ENCODE measurements at places on chromosomes 2 and 18.

DNA sequence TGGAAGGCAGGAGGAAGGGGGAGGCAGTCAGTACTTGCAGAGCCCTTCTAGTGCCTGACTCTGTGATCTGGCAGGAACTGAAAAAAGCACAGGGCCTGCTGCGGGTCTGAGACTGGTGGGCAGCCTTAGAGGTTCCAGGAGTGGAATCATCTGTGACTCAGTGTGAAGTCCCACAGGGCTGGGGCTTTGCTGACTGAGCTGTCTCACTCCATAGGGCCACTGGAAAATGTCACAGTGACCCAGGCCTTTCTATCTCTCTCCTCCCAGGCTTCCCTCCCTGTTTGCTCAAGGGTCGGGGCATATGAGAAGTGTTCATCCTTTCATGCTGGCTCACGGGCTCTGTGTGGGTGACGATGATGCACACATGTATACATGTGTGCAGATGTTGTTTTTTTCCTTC is 47.1 kb upstream of the ZFP36L2 start:
- DNase-seq: no peak

DNA sequence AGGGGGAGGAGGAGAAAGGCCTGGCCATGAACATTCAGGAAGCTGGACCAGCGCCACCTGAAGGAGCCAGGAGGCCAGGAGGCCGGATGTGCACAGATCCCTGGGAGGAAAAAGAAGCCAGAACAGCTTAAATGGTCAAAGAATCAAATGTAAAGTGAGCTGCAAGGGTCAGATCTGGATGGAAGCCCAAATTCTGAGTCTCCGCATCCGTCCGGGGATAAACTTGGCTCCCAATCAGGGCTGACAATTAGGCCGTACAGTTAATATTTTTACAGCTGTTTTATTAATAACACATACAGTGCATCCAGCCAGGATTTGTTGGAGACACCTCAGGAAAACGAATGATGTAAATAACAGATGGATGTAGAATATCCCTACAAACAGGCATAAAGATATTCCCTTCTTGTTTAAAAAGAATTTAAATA is 495.1 kb upstream of the TCF4 start:
- DNase-seq: no peak

DNA sequence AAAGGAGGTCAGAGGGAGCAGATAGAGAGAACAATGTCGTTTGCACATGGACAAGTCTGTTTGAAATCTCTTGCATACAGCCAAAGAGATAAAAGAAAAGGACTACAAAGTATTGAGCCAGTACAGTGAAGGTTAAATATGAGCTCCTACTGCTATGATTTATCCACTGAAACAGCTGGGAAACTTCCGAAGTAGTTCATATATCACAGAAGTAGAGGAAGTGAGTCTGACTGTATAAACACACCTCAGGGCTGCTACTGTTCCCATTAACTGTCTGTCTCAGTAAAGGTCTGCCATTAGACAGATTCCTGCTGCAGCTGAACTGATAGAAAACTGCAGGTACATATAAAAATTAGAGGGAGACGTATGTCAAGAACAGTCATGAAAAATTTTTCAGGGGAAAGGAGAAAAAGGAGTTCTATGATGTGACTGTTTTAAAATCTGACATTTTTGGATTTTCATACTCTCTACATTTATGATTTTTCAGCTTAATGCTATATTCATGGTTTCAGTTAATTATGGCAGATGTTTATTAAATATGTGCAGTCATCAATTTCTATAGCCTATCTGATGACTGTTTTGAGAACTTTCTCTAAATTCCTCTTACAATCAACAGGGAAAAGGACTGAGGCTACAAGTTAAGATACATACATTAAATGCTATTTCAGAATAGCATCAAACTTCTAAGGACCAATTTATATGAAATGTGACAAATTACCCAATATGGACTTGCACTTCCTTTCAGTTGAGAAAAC is 364.7 kb downstream of the ERBB4 start:
- no peak for DNase-seq

DNA sequence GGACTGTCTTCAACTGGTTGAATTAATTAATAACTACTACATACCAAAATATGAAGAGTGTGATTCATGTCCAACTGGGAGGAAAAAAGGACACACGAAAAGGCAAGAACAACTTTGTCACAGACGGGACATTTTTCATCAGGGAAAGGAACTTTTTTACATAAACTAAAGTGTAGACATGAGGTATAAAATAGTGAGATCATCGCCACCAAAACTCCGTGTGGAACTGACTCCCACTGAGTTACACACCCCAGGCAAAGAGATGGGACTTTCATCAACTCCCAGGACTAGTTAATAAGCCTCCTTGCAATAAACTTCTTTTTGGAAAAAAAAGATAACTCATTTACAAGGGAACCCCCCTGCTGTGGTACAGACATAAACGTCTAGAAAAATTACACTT is 12.9 kb upstream of the NMI start:
- DNase-seq: no peak

DNA sequence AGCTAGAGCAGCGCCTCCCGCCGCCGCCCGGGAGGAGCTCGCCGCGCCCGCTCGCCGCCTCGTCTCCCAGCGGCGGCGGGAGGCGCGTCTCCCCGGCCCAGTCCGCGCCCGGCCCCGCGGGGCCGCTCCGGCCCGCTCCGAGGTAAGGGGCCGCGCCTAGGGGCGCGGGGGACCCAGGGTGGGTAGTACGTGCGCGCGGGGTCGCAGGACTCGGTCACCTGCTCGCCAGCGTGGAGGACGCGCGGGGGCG is 259 bp downstream of the NPAS2 start:
- no peak for DNase-seq

GRCh38 chr2:36462311-36462935 is 106.8 kb downstream of the CRIM1 start:
- DNase-seq: no peak

Measured in activated CD4-positive, CD25-positive, alpha-beta regulatory T cell treated with anti-CD3 and anti-CD28 coated beads, Interleukin-2, amount 50 U/mL, for 16 hours (primary cell).